Endothelial cell of umbilical vein (primary cell): ENCODE measurements at places on chromosomes 3 and 15. TPM values are rescaled to one million over a fixed set of nuclear protein-coding genes. Genes with fewer than 3 reads are reported as not detected.

GRCh38 chr3:53188136-53188685 is 27.2 kb downstream of the PRKCD start:
- no peak for DNase-seq

DNA sequence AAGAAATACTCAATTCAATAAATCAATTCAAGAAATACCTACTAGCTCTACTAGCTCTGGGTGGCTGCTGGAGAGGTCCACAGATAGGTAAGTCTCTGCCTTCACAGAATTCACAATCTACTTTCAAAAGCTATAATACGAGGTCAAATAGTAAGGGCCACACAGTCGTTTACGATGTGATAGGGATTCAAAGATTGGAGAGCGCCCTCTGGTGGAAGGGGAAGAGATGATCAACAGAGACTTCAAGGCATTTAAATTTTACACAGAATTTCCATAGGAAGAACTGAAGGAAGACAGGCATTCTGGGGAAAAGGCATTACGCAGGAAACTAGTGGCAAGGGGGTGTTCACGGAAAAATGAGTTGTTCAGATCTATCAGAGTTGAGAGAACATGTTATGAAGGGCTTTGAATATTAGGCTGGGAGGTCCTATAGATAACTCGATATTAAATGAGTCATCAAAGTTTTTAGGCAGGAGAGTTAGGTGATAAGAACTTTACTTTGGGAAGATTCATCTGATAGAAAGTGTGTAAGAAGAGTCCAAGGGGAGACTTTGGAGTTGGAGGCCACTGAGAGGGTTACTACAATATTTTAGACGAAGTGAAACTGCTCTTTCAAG is 128.8 kb downstream of the FRMD5 start:
- DNase-seq: peak; percentile 87

DNA sequence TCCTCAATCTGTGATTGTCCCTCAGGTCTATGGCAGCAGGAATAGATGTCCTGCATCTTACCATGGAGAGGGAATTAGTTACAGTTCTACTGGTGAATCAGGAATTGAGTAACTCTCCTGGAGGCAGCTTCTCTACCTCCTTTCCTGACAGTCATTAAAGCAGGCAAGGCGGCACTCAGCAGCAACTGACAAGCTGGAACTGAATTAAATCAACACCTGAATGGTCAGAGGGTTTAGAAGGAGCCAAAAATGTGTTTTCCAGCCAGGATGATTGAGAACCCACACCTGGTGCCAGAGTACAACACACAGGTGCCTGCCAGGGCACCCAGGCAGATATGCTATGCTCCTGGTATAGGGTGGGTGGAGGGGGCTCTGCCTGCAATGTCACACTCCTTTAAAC is 43.1 kb upstream of the TIPARP start:
- DNase-seq: no peak

DNA sequence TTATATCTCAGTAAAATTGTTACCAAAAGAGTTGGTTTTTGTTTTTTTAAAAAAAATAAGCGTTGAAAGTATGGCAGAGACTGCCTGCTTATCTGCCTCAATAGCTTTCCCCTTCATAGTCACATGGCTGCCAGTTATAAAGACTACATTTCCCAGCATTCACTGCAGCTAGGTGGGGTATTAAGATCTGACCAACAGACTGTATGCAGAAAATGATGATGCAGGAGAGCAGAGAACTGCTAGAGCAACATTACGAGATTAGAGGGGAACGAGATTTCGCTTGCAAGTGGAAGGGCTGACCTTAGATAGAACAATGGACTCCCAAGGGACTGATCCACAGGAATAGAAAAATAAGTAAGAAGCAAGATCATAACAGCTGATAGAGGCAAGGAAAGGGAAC is 14.3 kb downstream of the RHOA start:
- DNase-seq: peak; percentile 66

DNA sequence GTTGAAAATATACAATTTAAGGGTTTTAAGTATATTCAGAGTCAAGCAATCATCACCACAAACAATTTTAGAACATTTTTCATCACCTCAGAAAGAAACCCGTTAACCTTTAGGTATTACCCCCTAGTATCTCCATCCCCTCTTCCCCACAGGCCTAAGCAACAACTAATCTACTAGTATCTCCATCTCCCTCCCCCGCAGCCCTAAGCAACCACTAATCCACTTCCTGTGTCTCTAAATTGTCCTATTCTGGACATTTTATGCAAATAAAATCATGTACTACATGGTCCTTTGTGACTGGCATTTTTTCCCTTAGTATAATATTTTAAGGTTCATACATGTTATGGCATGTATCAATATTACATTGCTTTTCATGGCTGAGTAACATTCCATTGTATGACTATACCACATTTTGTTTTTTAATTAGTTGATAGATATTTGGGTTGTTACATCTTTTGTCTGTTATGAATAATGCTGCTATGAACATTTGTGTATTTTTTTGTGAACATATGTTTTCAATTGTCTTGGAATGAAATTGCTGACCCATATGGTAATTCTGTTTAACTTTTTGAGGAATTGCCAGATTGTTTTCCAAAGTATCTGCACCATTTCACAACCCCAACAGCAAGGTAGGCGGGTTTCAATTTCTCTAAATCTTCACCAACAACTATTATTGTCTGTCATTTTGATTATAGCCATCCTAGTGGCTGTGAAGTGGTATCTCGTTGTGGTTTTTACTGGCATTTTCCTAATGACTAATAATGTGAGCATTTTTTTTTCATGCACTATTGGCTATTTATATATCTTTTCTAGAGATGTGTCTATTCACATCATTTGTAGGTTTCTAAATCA is 215.6 kb upstream of the CD96 start:
- DNase-seq: no peak

- no peak for DNase-seq
Observed at GRCh38 chr3:12973827-12974226, 99.4 kb downstream of the IQSEC1 start.

DNA sequence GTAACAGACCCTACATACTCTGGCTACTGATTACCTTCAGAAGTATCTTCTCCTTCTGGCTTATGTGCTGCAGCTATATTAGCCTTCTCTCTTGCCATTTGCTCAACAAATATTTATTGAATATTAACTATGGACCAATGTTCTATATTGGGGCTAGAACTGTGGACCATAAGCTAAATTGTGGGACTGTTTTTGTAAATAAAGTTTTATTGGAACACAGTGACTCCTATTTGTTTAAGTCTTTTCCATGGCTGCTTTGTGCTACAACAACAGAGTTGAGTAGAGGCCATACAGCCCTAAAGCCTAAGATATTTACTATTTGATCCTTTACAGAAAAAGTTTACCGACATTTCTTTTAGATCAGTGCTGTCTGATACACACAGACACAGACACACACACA is 20.3 kb upstream of the XIRP1 start:
- no peak for DNase-seq

DNA sequence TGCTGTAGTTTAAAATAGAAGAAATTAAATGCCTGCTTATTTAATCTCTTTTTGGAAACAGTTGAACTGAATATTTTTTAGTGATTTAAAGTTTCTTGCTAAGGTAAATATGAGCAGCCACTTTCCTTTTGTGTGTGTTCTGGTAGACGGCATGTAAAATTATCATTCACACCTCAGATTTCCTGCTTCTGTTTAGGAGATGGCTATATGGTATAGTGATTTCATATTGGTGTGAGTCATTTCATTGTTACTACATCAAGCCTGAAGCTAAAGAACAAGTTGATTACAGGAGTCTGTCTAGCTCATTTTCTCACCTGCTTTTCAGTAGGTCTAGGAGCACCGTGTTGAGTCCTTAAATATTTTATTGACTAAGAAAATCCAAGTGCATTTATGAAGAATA is 2.2 kb downstream of the LRCH3 start:
- peak; percentile 91 for DNase-seq

- DNase-seq: no peak
Observed at GRCh38 chr3:23161896-23162570, 41.1 kb upstream of the UBE2E2 start.

- DNase-seq: no peak
Observed at GRCh38 chr15:52559575-52559974, 9.3 kb downstream of the ARPP19 start.

DNA sequence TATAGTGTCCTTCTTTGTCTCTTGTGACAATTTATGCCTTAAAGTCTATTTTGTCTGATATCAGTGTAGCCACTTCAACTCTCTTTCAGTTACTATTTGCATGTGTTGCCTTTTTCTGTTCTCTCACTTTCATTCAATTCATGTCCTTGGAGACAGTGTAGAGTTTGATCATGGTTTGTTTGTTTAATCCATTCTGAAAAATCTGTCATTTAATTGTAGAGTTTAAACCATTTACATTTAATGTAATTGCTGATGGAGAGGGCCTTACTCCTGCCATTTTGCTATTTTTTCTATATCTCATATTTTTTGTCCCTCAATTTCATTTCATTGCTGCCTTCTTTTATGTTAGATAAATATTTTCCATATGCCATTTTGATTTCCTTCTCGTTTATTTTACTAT is 42.3 kb downstream of the LSM3 start:
- DNase-seq: no peak

GRCh38 chr15:51731549-51732267 is 5.7 kb downstream of the LYSMD2 start:
- no peak for DNase-seq

CISH gene
- 2.2 and 2.5 TPM in 2 replicates for total RNA-seq

SLC22A13 gene
- total RNA-seq: 0.44 and 0.53 TPM in 2 replicates

GPR149 gene
- total RNA-seq: not detected in 2 replicates

PRKCD gene
- 15.5 and 17.5 TPM in 2 replicates for total RNA-seq

AAGAB gene
- total RNA-seq: 38.0 and 42.6 TPM in 2 replicates

ERICH6 gene
- total RNA-seq: not detected in 2 replicates
